ENCODE measurements at places on chromosomes 13 and 19.

GRCh38 chr13:79776531-79777295, 295.8 kb downstream of the NDFIP2 start:
- no peak overlapping the region for H3K4me3 ChIP-seq
- DNase-seq: no peak
- H3K36me3 ChIP-seq: no peaks in the 10 kb centered on the region
- H3K27me3 ChIP-seq: no peaks in the 10 kb centered on the region
- no peak overlapping the region for H3K27ac ChIP-seq

DNA sequence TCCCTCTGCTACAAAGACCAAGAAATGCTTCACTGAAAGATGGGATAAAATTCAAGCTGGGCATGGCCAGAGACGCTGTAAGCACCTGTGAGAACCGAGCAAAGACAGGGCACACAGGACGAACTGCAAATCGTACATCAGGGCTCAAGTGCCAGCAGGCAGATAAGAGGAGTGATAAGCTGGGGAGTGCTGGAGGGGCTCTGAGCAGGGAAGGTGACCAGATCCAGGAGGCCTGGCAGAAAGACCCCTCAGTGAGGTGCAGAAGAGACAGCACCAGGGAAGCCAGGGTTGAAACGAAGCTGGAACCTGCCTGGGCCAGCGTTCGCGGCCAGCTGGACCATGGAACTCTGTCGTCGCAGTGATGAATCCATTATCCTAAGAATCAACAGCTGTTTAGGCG, 10.2 kb downstream of the RAB20 start:
- no peaks in the 10 kb centered on the region for H3K27me3 ChIP-seq
- H3K36me3 ChIP-seq: peaks cover 12% of the 10 kb centered on the region
- no peak overlapping the region for H3K27ac ChIP-seq
- H3K4me3 ChIP-seq: no peak overlapping the region

GRCh38 chr13:28542804-28543203, 47.9 kb upstream of the FLT1 start:
- H3K27me3 ChIP-seq: no peaks in the 10 kb centered on the region
- peaks cover 2% of the 10 kb centered on the region for H3K4me1 ChIP-seq
- no peaks in the 10 kb centered on the region for H3K36me3 ChIP-seq
- no peak overlapping the region for H3K27ac ChIP-seq
- no peak for DNase-seq

DNA sequence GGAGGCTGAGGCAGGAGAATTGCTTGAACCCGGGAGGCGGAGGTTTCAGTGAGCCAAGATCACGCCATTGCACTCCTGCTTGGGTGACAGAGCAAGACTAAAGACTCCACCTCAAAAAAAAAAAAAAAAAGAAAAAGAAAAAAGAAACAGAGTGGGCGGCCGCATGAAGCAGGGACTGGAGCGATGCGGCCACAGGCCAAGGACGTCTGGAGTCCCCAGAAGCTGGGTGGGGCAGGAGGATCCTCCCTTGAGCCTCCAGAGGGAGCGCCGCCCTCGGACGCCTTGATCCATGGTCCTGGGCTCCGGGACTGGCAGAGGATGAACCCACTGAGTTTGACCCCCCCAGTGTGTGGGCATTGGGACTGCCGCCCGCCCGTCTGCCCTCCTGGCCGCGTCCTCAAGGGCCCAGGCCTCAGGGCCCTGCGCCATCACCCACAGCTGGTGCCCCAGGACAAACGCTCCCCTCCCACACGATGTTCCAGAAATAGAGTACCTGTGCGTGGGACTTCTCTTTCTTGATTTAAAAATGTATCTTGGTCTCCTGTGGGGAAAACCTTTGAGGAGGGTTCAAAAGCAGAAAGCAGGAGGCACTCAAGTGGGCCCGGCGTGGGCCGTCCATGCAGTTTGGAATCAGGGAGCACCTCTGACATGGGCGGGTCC, 15.5 kb downstream of the BTBD2 start:
- H3K27me3 ChIP-seq: no peaks in the 10 kb centered on the region
- peaks cover 11% of the 10 kb centered on the region for H3K36me3 ChIP-seq
- no peak for DNase-seq
- H3K4me3 ChIP-seq: no peak overlapping the region
- no peaks in the 10 kb centered on the region for H3K4me1 ChIP-seq

- H3K4me3 ChIP-seq: no peak overlapping the region
- peaks cover 4% of the 10 kb centered on the region for H3K4me1 ChIP-seq
- H3K36me3 ChIP-seq: no peaks in the 10 kb centered on the region
- H3K27me3 ChIP-seq: no peaks in the 10 kb centered on the region
These were observed 221.9 kb downstream of the TSHZ3 start for GRCh38 chr19:31127134-31127967.

GRCh38 chr13:50070186-50070585, 54.9 kb downstream of the KCNRG start:
- H3K27me3 ChIP-seq: no peaks in the 10 kb centered on the region
- H3K36me3 ChIP-seq: peaks cover 7% of the 10 kb centered on the region
- no peak overlapping the region for H3K4me3 ChIP-seq
- no peak overlapping the region for H3K27ac ChIP-seq
- DNase-seq: no peak
- no peaks in the 10 kb centered on the region for H3K4me1 ChIP-seq

- H3K4me1 ChIP-seq: peaks cover 2% of the 10 kb centered on the region
- no peaks in the 10 kb centered on the region for H3K36me3 ChIP-seq
- H3K27ac ChIP-seq: no peak overlapping the region
- DNase-seq: no peak
These were observed 34.9 kb downstream of the HTR2A start for GRCh38 chr13:46861959-46862358.

DNA sequence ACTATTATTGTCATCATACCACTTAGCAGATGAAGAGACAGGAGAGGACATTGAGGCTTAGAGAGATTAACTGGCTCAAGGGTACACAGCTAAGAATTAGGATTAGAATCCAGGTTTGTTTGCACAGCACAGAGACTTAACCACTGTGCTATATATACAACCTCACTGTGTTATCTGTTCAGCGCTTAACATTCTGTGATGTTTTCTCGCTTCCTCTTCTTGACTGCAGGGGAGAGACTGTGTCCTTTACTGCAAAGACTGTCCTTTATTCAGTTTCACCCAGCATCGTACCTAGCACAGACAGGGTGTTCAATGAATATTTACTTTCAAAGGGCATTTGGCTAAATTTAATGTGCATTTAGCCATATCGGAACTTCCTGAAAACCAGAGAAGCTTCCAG, 54.9 kb upstream of the PCDH8 start:
- H3K4me3 ChIP-seq: no peak overlapping the region
- H3K4me1 ChIP-seq: peaks cover 8% of the 10 kb centered on the region
- DNase-seq: no peak
- H3K27ac ChIP-seq: no peak overlapping the region
- H3K36me3 ChIP-seq: no peaks in the 10 kb centered on the region

- peak; percentile 74 for DNase-seq
- peaks cover 16% of the 10 kb centered on the region for H3K36me3 ChIP-seq
- H3K4me1 ChIP-seq: no peaks in the 10 kb centered on the region
- no peaks in the 10 kb centered on the region for H3K27me3 ChIP-seq
- H3K4me3 ChIP-seq: no peak overlapping the region
- no peak overlapping the region for H3K27ac ChIP-seq
These were observed 19.9 kb downstream of the ZFP30 start for GRCh38 chr19:37635076-37636056.

DNA sequence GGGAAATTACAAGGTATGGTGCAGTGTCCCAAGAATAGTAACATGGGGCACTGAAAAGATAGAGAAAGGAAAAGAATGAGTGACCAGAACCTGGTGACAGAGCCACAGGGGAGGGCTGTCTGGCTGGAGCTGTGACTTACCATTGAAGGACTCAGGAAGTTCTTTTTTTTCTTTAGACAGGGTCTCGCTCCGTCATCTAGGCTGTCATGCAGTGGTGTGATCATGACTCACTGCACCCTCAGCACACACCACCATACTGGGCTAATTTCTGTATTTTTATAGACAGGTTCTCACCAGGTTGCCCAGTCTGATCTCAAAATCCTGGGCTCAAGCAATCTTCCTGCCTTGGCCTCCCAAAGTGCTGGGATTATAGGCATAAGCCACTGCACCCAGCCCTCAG, 8.8 kb upstream of the CPB2 start:
- H3K36me3 ChIP-seq: no peaks in the 10 kb centered on the region
- no peak overlapping the region for H3K4me3 ChIP-seq
- no peaks in the 10 kb centered on the region for H3K27me3 ChIP-seq
- DNase-seq: no peak

GRCh38 chr19:55209693-55210472, 582 bp upstream of the PTPRH start:
- no peaks in the 10 kb centered on the region for H3K4me1 ChIP-seq
- no peaks in the 10 kb centered on the region for H3K36me3 ChIP-seq
- H3K27me3 ChIP-seq: no peaks in the 10 kb centered on the region
- H3K27ac ChIP-seq: no peak overlapping the region
- no peak for DNase-seq

GRCh38 chr13:73082471-73082870, 23.7 kb downstream of the KLF5 start:
- H3K36me3 ChIP-seq: peaks cover under 1% of the 10 kb centered on the region
- H3K27ac ChIP-seq: no peak overlapping the region
- H3K4me1 ChIP-seq: no peaks in the 10 kb centered on the region
- H3K4me3 ChIP-seq: no peak overlapping the region
- no peaks in the 10 kb centered on the region for H3K27me3 ChIP-seq
- DNase-seq: no peak

DNA sequence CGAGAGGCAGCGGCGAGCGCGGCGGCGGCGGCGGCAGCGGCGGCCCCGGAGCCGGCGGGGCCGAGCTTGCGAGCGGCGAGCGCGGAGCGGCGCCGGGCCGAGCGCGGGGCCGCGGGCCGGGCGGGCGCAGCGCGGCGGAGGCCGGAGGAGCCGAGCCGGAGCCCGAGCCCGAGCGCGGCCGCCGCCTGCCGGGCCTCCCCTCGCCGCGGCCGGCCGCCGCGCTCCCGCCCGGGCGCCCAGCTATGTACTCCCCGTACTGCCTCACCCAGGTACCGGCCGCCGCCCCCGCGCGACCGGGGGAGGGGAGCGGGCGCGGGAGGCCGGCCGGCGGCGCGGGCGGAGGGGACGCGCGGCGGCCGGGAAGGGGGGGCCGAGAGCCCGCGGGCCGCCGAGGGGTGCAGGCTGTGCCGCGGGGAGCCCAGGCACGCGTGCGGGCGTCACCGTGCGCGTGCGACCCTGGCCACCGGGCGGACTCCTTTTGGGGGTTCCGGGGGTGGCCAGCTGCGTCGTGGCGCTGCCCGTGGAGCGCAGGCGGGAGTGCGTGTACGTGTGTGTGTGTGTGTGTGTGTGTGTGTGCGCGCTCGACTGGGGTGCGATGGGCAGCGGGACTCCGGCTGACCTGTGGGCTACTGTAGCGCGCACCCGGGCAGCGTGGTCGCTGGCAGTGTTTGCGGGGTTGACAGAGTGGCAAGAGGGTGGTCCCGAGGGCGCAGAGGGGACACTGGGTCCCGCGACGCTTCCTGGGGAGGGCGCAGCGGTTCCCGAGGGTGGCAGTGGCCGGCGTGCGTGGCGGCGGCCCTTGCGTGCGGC, 526 bp downstream of the NFIX start:
- peaks cover 6% of the 10 kb centered on the region for H3K4me1 ChIP-seq
- peaks cover 53% of the 10 kb centered on the region for H3K27me3 ChIP-seq
- DNase-seq: no peak
- no peaks in the 10 kb centered on the region for H3K36me3 ChIP-seq
- H3K4me3 ChIP-seq: no peak overlapping the region

DNA sequence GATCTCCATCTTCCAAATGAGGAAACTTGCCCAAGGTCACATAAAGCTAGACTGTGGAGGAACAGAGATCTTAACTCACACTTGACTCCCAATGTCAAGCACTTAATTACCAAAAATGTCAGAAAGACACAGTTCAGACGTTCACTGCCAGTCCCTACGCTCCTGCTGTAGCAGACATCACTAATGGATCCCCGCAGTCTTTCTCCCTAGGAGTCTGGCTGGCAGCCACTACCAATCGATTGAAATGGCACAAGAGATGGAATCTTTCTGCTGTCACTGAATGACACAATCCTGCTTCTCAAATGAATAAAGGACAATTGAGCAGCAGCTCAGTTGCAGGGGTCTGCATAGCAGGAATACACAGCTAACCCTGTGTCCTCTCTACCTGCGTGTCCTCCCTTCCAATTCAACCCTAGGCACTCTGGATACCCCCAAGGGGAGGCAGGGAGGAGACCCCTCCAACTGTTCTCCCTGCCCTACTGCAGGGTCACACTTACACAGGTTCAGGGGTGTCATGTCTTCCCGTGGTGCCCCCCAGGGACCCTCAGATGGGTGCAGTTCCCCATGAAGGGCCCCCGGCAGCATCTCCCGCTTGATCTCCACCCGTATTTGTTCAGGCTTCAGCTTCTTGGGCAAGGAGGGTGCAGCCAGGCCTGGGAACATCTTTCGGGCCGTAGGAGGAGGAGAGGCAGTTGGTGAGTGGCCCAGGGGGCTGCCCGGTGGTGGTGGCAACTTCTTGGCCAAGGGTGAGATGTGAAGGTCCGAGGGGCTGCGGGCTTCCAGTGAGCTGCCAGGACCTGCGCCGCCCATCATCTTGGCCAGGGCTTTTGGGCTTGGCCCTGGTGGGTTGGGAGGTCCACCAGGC, 7.9 kb upstream of the AKAP8L start:
- H3K36me3 ChIP-seq: peaks cover 76% of the 10 kb centered on the region
- peaks cover 9% of the 10 kb centered on the region for H3K4me1 ChIP-seq
- peak overlapping the region; percentile 51 for H3K4me3 ChIP-seq
- no peaks in the 10 kb centered on the region for H3K27me3 ChIP-seq
- H3K27ac ChIP-seq: no peak overlapping the region

Data from trophoblast cell (in vitro differentiated cells and primary cell).